ENCODE measurements at places on chromosomes 7 and 10.

DNA sequence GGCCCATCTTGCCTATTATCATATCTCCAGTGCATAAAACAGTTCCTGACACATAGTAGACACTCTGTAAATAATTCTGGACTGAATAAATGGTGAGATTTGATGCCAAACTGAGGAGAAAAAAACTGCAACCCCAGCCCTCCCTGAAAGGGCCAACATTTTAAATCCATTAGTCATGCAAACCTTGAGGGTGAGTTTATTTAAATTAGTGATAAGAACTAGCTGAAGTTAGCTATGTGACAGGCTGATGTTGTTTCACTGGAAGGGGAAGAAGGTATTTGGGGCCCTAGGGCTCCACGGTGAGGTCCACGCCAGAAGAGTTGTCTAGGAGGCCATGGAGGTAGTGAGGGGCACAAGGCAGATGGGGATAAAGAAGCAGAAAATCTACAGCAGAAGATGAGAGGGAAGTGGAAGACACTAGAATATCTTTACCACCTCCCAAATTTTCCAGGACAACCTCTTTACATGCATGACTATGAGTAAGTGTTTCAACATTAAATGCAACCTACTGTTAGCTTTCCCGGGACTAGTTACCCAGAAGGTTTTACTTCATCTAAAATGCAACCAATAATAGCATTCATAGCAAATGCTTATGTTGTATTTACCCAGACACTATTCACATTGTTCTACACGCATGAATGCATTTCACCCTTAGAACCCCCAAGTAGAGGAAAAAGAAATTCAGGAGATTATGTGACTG, 183.2 kb upstream of the LYZL1 start:
- no peak for DNase-seq

DNA sequence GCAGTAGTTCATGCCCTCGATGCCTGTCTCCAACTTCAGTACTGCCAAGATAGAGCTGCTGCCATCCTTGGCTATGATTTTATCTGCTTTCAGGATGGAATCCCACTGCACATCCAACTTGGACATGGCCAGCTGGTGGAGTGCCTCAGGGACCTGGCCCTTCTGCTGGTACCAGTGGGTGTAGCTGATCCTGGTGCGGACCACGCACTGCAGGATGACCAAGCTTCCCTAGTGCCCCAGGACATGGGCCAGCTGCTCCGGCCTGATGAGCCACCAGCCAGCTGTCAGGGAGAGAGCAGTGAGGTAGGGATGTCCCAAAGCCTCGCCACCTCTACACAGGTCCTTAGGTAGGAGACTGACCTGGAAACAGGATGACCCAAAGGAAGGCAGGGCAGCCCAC, 49.0 kb upstream of the TARP start:
- no peak for DNase-seq

- no peak for DNase-seq
Measured at GRCh38 chr10:11080564-11080984, 62.9 kb downstream of the CELF2 start.

DNA sequence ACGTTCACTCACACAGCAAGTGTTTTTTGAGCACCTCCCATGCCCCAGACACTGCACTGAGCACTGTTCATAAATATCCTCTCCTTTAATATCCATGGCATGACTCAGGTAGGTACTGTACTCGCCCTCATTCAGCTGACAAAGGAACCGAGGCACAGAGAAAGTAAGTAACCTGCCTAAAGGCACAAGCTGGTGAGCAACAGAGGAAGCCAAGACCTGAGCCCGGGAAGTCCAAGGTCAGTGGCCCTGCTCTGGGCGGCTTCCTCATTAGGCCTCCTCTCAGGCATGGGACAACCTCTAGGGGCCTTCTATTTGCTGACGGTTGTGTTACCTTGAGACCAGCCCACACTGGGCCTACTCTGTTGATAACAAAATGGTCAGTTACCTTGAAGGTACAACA, 45.1 kb upstream of the EZH2 start:
- no peak for DNase-seq

- DNase-seq, result peak; percentile 48
Measured at GRCh38 chr10:3887885-3888476, 103.0 kb upstream of the KLF6 start.

DNA sequence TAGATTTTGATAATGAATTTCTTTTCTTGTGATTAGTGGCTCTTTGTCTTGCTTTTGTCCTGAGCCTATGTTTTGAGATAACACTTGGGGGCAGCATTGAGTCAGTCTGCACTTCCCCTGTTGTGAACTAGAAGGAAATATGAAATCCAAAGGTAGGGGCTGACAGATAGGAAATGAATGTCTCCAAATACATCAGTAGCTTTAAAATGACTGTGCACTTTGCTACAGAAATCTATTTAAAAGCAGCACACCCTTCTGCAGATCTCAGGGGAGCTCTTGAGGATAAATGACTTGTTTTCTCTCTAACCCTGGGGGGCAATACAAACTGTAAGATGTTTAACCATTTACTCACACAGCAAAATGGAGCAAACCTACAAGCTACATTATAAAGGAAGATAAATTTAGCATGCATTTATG, 176.0 kb upstream of the MYO3A start:
- DNase-seq, result no peak

DNA sequence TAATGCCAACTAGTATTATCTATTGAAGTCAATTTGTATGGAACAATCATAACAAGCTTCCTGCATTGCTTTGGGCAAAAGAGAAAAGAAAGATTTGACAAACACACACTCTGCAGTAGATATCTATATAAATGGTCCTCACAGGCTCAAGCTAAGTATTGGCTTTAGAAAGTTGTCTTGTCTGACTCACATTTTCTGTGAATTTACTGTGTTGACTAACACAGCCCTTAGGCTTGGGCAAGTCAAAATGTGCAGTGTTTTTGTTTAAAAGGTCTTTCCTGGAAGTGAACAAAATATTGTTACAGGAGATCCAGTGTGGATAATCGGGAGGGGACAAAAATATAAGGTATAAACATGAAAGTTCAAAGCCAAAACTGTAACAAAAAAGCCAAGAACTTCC, 194.4 kb downstream of the RELN start:
- DNase-seq, result no peak

DNA sequence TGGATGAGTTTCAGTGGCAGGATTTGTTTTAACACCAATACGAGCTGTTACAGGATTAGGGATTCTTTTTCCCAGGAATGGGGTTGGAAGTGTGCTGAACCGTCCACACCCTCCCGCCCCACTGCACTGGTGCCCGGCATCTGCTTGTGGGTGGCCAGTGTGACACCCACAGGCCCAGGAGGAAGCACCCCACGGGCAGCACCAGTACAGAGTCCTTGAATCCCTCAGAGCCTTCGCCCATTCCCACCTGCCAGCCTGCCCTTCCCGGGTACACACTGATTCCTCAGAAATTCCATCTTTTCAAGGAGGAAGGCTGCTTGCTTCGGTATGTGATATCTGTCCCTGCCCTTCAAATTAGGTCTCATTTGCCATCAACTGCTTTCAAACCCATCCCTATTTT, 15.4 kb downstream of the INSIG1 start:
- DNase-seq, result no peak

Data from stimulated activated CD4-positive, alpha-beta T cell treated with anti-CD3 and anti-CD28 coated beads, Interleukin-4, amount 100 ng/mL, for 1 hour (primary cell).